ENCODE measurements at places on chromosomes 5 and 9.

GRCh38 chr9:126379661-126380360 is 53.2 kb downstream of the MVB12B start:
- no peak for DNase-seq

DNA sequence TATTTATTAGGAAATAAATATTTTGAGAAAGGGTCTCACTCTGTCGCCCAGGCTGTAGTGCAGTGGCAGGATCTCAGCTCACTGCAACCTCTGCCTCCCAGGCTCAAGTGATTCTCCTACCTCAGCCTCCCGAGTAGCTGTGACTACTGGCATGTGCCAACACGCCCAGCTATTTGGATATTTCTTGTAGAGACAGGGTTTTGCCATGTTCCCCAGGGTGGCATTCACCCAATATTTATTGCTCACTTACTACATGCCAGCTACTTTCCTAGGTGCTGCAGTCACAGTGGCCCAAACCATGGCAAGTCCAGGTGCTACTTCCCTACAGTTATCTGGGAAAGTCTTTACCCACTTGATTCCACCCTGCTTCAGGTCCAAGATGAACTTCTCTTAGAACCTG is 8.3 kb upstream of the MED7 start:
- DNase-seq: no peak

DNA sequence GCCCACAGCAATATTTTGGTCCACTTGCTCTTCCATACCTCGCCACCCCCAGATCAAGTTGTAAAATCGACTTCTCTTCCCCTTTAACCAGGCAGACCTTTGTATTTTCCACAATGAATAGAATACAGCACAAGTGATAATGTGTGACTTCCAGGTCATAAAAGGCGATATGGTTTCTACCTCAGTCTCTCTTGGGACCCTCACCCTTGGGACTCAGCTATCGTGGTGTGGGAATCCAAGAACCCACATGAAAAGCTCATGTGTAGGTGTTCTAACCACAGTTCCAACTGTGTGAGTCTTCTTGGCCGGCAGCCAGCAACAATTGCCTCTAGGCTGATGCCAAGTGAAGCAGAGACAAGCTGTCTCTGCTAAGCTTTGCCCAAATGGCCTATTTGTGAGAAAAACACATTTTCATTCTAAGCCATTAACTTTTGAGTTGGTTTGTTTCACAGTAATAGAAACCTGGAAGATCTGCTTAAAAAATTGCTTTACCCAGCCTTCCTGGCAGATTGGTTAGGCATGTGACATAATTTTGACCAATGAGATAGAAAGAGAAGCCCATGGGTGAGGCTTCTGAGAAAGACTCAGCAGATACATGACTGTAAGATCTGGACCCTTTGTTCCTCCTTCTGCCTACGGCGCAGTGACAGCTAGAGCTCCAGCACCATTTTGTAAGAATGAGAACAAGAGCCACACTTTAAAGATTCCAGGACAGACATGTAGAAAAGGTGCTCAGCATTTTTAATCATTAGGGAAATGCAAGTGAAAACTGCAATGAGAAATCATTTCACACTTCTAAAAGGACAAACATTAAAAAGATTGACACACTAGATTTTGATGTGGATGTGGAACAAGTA is 18.3 kb upstream of the MLLT3 start:
- DNase-seq: no peak

DNA sequence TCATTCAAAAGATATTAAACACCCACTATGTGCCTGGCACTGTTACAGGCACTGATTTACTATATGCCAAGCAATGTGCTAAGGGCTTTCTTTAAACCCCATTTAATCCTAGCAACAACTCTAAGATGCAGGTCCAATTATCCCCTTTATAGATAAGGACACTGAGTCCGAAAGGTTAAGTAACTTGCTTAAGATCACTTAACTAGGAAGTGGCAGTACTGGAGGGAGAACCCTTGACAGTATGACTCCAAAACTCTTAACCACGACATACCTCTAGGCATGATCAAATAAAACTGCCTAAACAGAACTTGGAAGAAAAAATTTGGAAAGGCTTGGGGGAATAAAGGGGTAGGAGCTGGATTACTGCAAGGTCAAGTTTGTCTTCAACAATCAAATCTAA is 1.7 kb downstream of the RAB14 start:
- DNase-seq: peak; percentile 23

GRCh38 chr9:94949370-94949769 is 222.9 kb downstream of the AOPEP start:
- no peak for DNase-seq

GRCh38 chr9:134984372-134985265 is 66.9 kb upstream of the FCN1 start:
- DNase-seq: no peak

GRCh38 chr9:37923118-37923795 is 19.3 kb upstream of the SLC25A51 start:
- DNase-seq: no peak

GRCh38 chr9:120555839-120556238 is 24.1 kb downstream of the CDK5RAP2 start:
- no peak for DNase-seq

DNA sequence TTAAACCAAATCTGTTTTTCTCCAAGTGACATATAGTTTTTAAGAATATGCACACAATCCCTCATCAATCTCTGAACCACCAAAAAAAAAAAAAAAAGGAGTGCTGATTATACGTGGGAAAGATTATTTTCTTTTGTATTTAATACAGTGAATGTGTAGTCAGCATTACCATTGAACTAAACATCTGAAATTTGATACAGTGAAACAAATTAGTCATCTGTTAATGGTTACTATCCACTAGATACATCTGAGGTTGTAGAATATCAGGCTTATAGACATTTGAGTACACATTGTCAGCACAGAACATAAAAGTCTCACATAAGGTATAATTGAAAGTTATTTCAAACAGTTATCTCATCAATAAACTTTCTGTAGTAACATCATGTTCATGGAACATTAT is 87.0 kb downstream of the SLF1 start:
- no peak for DNase-seq

DNA sequence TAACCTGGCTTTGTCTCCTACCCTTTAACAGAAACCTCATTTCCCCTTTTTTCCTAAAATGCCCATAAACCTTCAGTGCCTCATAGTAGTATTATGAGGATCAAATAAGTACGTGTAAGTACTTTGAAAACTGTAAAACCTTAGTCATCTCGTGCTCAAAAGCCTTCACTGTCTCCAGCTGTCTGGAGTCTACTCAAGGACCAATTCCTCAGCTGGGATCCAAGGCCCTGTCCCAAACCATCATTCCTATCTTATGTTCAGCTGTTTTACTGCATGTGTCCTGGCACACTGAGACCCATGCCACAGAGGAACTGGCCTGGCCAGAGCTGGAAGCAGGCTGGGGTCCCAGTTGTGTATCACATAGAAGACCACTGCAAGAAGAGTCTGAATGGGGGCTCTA is 15.9 kb downstream of the ADAMTSL1 start:
- no peak for DNase-seq

DNA sequence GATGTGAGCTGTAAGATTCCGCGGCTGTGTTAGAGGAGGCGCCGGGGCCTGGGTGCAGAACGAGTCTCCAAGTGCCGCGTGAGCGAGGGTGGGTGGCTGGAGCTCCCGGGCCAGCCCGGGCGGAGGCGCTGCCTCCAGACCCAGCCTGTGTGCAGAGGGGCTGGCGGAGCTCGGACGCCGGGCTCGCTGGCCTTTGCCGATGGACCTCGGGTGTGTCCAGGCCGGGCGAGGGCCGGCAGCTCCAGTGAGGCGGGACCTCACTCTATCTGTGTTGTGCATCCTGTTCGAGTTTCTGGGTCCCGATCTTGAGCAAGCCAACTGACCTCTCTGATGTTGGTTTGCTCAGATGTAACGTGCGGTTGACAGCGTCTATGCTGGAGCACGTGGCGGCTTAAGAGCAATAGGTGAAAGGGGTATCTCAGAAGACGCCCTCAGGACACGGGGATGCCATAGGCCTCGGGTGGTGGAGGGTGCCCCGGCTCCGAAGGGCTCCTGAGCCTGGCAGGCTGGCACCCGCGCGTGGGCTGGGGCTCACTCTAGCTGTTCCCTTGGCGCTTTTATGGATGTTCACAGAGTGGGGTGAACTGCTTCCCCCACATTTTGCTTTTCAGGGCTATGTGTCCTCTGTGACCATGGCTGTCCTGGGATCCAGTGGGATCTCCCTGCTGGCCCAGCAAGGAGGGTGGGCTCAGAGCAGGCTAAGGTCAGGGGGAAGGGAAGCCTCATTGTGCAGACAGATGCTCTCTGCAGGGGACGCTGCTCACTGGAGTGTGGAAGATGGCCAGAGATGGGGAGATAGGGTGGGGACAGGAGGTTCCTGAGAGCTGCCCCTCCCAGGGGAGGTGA is 69.8 kb downstream of the MRPL36 start:
- DNase-seq: no peak

- DNase-seq: no peak
These were observed 83.7 kb upstream of the SARDH start for GRCh38 chr9:133821601-133822429.

GRCh38 chr5:137291436-137291835 is 207.7 kb downstream of the SPOCK1 start:
- no peak for DNase-seq

DNA sequence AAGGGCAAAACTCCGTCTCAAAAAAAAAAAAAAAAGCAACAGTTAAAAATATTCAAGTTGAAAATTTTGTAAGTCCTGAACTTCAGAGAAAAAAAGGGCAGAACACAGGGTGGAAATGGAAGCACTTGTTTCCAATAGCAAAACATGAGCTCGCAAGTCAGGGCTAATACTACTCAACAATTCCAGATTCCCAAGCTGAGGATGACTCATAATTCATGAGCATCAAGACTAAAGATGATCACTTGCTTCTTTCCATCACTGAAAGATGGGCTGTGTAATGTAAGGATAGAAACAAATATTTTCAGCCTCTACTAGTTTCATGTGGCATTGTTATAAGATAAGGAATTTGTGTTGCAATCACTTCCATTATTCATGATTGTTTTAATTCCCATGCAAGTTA is 33.5 kb upstream of the FST start:
- DNase-seq: no peak

DNA sequence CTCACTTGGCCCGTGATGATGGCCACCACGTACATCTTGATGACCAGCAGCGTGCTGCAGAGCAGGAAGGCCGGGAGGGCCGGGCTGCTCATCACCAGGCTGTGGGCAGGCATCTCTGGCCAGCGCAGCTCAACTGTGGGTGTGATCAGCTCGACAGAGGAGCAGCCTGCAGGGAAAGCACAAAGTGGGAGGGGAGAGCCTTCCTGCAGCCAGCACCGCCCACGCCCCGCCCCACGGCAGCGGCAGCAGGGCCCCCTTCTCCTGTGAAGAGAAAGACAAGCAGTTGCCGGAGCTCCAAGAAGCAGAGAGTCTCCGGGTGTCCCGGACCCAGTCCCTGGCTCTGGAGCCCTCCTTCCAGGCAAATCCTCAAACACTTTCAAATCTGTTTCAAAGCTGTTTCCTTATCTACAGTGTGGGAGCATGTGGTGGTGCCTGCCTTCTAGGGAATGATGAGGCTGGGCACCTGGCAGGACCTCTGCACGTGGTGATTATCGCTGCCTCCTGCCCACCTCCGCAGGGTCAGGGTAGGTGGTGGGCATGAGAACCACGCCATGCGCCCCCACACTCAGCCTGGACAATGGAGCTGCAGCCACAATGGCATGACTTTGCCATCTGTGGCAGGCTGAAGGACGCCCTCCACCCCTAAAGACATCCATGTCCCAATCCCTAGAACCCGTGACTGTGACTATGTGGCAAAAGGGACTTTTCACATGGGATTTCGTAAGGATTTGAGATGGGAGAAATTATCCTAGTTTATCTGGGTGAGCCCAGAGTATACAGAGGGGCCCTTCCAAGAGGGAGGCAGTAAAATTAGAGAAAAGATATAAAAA is at the start of gene PTGES:
Gene PTGES (minus strand): TSS at position 143 of the 830 bp plus-strand sequence. CDS start 30 bp downstream, at position 113.
- DNase-seq: no peak

- DNase-seq: no peak
These were observed 51.2 kb upstream of the ARRDC3 start for GRCh38 chr5:91434348-91434747.

DNA sequence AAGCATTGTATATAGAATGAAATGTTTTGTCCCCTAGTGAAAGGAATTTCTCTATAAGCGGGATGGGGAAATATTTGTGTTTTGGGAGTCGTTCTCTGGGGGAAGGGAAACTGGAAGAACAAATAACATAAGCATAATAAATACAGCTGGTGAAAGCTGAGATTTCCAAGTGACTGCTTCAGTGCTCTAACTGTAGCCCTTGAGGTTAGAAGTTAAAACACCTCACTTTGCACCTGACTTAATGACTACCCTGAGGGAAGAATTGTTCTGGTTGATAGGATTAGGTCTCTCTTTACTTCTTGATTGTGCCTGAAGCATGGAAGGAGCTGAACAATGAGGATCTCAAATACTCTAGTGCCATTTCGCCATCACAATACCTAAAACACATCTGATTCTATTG is 307.4 kb downstream of the MAN2A1 start:
- DNase-seq: no peak

DNA sequence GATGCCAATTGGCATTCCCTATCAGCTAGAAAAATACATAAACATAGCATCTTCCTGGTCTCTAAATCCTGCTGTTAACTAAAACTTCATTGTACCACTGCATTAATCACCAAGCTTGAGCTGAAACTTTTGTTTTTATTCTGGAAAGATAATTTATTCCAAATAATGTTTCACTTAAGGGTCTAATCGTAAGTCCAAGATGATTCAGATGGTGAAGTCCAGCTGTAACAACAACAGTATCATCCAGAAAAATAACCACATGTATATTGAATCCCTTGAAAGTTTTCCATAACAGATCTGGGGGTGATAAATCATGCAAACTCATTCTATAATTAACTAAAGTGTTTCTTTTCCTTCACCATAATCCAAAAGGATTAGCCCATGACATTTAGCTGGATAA is 23.9 kb downstream of the RORB start:
- DNase-seq: no peak

GRCh38 chr5:76337953-76338451 is 65.1 kb upstream of the IQGAP2 start:
- peak; percentile 43 for DNase-seq

- DNase-seq: no peak
These were observed 71.5 kb downstream of the ABCA1 start for GRCh38 chr9:104856413-104856941.

- no peak for DNase-seq
These were observed 45.1 kb downstream of the PDE8B start for GRCh38 chr5:77255617-77256016.

GRCh38 chr5:2754581-2755075 is 3.2 kb upstream of the IRX2 start:
- no peak for DNase-seq

DNA sequence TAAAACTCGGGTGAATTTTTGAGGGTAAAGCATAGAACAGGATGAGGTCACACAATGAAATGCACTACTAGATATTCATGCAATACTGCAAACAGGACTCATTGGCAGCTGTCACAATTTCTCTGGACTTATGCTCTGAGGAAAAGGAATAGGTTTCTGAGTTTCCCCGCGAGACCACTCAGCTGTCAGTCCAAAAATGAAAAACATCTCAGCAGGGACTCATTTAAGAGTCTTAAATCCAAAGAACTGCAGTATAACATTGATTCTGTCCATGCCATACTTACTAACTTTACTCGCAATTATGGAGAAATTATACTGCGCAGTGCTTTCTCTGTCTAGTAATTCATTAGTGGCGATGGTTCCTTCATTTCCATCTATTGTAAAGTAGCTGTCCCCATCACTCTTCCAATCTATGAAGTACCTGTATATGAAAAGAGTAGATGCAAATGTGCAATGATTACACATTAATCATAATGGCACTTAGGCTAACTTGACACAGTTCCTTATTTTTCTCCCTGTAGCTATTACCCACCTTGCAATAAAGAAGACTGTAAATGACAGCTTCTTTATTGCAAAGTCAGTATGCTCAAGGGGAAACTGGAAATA is 1070.0 kb downstream of the CDH12 start:
- DNase-seq: no peak

- DNase-seq: no peak
These were observed 174.4 kb downstream of the GAPVD1 start for GRCh38 chr9:125435776-125436612.

Measured in retinal pigment epithelial cell (primary cell).